ENCODE measurements at places on chromosomes 2 and 18.

DNA sequence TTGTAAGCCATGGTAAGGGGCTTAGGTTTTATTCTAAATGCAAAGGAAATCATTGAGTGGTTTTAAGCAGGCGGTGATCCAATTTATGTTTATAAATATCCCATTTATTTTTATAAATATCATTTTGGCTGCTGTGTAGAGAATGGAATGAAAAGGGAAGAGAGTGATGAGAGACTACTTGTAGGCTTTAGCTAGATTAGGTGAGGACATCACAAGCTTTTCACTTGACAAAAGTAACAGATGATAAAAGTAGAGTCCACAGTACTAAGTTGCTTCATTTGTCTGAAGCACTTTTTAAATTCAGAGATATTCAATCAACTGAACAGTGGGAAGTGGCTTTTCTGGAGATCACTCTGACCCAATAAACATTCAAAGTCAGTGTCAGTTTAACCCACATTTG is 65.4 kb upstream of the FSHR start:
- no peak for DNase-seq

- DNase-seq, result no peak
These were observed 27.7 kb upstream of the SPATS2L start for GRCh38 chr2:200278694-200279316.

DNA sequence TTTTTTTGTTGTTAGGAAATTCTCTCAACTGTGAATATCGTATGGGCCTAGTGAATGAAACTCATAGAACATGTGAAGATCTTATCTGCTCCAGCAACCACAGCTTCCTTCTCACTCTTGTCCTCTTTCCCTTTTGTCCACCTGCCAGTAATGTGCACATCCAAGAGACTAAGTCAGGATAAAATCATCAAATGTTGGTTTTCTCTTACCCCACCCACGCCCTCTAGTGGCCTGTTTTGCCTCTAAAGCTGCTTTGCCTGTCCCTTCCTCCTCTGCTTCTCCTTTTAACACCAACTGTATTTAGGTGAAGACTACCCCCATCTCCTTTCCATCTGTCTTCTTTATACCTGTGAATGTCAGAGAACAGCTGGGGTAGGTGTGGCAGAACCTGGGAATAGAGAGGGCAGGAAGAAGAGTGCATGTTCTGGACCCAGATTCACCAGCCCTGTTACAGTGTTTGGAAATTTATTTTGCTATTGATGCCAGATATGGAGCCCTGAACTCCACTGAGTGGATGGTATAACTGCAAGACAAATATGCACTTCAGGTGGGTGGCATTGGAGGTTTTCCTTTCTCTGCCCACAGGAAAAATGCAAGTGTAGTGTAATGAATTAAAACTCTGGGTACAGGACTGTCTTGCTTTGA is 8.4 kb upstream of the MGAT5 start:
- DNase-seq, result peak; percentile 48

DNA sequence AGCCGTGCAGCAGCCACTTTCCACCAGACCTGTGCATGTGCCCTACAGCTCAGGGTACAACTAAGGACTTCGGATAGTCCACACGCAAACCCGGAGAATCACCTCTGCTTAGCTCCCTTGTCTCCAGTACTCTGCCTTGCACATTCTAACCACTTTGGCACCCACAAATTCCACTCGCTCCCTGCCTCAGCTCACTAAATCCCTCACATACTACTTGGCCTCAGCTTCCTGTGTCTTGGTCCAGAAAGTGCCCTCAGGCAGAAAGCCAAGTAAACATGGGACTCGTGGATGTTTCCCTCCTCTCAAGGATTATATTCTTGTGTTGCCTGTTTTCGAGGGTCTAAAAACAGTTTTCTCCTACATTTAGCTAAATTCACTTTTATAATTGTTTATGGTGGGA is 157.8 kb upstream of the DAPL1 start:
- DNase-seq, result no peak

DNA sequence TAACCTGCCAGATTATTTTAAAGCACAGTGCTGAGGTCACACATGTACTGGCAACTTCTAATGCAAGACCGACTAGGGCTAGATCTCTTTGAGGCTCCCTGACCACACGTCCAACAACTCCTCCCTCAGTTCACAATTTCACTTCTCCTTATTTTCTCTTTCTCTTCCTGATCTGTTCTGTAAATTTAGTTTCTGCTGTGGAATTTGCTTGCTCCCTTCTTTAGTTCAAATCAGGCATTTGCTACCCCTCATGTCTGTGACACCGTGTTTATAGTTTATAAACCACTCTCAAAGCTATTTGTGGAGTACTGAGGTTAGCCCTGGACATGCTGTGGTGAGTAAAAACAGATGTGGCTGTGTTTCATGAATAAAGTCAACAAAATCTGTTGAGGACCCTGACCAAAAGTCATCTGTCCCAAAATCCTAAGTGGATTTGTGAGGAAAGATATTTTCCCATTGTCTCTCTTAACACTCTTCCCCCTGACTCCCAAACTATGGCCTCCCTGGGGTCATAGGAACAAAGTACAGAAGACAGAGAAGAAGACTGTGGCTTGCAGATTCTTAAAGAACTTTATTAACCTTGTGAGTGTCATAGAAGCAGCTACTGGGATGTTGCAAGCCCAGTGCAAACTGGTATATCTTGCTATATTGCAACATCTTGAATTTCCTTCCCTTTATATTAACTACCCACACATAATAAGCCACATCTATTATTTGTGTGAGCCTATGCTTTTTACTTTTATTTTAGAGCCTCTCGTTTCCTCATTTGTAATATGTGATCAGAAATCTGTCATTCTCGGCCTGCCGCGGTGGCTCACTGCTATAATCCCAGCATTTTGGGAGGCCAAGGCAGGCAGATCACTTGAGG is 3.5 kb upstream of the NAGK start:
- no peak for DNase-seq

DNA sequence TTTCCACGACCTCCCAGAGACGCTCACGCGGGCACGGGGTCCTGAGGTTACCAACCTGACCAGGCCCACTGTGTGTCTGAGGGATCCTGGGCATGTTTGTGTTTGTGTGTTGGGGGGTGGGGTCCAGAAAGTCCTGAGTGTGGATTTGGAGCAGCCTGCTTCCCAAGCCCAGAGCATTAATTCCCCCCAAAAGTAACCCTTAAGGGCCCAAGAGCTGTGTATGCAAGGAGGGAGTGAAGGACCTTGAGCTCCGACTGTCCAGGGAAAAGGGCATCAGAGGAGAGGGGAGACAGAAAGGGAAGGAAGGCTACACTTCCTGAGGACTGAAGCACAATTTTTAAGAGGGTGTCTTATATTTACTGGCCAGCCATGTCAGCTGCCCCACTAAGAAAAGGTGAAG is 5.2 kb upstream of the SIX3 start:
- no peak for DNase-seq

- no peak for DNase-seq
These were observed 22.4 kb upstream of the PMAIP1 start for GRCh38 chr18:59877361-59877760.

DNA sequence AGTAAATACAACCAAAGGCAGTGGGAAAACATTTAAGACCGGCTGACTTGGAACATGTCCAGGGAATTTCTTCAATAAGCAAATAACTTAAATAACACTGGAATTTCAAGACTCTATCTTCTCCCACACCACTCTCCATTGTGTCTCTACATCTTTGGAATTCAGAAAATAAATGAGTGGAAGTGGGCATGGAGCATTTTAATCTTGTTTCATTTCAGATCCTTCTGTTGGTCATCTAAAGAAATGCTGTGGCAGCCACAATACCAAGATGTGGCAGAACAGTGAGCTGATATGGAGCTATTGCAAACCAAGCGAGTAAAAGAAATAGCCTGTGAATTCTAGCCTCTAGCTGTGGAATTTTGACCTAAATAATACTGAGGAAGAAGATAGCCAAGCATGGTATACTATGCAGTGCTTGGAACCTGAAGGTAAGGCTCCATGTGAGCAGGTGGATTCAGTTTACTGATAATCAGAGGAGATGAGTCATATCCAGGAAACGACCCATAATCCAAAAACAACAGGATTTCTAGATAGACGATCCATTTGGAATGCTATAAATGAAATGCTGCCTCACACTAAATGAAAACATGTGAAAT is 157.1 kb upstream of the SCN7A start:
- DNase-seq, result no peak

DNA sequence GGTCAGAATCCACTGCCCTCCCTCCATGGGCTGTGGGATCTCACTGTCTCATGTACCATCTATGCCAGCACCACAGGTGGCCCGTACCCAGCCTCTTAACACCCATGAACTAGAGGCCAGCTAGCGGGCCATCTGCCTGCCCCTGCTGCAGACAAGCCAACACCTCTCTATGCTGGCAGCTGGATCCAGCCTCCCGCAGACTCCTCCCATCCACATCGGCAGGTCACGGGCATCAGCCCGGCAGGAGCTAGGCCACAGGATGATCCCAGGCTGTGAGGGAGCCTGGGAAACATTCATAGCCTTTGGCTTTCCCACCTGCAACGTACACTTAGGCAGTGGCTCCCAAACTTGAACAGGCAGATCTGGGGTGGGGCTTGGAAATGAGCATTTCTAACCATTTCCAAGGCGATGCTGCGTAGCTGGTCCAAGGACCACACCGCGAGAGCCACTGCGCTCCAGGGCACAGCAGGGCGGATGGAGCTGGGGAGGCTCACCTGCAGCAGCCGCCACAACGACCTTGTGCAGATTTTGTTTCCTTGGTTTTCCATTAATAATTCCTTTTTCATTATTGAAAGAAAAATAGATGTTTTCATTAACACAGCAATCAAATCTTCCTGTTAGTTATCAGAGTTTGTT is 114.7 kb downstream of the KCNF1 start:
- DNase-seq, result no peak

DNA sequence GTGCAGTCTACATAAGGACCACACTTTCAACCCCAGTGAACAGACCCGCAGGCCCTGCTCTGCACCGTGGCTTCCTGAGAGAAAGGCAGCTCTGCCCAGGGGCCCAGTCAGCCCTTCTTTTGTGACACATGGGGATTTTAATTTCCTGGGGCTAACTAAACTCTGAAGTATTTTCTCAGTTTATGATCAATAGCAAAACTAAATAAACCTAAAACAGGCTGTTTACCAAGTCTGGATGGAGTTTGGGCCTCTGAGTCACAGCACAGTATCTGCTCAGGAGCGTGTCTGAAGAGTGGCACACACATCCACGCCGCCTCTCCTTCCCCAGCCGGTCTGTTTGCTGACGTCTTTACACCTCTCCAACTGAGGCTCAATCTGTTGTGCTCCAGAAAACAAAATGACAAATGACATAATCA is 72.3 kb downstream of the LDLRAD4 start:
- DNase-seq, result peak; percentile 41

GRCh38 chr2:174563530-174564282 is 33.9 kb downstream of the WIPF1 start:
- no peak for DNase-seq

- no peak for DNase-seq
These were observed 185.4 kb upstream of the REV1 start for GRCh38 chr2:99675130-99675661.

DNA sequence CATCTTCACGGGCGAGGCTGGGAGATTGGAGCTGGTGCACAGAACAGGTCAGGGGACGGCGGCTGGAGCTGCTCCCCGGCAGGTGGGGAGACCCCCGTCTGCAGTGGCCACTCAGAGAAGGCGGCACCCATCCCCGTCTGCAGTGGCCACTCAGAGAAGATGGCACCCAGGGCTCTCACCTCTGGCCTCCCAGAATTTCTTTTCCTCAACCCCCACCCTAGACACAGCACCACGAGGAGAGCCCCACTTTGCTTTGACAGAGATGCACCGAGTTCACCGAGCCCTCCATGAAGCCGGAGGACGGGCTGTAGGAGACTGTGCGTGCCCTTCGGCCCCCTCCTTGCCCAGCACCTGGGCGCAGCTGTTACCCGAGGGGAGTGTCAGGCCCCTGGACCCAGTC is 201.6 kb upstream of the SALL3 start:
- no peak for DNase-seq

- peak; percentile 29 for DNase-seq
These were observed 19.6 kb upstream of the CXCR1 start for GRCh38 chr2:218186355-218186766.

GRCh38 chr2:101854877-101855276 is 136.9 kb upstream of the IL1R2 start:
- no peak for DNase-seq

DNA sequence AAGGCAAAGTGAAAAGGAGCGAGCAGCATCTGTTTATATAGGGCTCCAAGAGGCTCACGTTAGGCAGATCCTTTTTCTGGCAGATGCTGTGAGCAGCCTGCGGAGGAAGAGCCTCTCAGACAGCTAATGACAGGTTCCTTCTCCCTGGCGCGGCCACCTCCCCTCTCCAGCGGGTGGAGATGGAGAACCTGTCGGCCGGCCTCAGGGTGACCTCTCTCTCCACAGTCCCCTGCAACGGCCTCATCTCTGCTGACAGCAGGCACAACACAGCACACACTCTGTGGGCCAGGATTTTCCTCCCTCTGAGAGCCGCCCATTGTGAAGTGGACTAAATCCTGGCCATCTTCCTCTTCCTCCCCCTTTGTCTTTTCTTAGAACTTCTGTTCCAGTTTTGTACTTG is 119.8 kb downstream of the PRKCE start:
- DNase-seq, result no peak

DNA sequence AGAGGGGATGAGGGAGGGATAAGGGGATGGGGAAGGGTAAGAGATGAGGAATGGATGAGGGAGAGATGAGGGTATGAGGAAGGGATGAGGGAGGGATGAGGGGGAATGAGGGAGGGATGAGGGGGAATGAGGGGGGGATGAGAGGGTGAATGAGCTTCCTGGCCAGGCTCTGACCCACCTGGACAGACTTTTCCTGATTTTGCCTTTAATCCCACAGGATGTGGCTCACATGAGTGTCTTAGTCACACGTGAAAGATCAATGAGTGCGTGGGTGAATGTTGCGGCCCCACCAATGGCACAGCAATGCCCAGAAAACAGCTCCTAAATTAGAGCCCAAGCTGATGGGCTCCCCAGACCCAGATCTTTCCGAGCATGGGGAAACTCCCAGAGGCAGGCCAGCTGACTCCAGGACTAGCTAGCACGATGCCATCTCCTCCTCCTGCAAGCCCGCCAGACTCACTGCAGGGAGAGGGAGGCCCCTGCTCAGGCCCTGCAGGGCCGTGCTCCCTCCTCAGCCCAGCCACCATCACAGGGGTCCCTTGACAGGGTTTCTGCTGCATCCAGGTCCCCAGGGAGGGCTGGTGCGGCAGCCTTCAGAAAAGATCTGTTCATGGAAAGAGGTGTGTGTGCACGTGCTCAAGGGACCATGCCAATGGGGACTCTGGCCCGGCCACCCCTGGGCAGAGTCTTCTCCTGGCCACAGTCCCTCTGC is 41.4 kb downstream of the AQP12A start:
- no peak for DNase-seq

GRCh38 chr2:156476021-156476849 is 40.1 kb downstream of the GPD2 start:
- no peak for DNase-seq

DNA sequence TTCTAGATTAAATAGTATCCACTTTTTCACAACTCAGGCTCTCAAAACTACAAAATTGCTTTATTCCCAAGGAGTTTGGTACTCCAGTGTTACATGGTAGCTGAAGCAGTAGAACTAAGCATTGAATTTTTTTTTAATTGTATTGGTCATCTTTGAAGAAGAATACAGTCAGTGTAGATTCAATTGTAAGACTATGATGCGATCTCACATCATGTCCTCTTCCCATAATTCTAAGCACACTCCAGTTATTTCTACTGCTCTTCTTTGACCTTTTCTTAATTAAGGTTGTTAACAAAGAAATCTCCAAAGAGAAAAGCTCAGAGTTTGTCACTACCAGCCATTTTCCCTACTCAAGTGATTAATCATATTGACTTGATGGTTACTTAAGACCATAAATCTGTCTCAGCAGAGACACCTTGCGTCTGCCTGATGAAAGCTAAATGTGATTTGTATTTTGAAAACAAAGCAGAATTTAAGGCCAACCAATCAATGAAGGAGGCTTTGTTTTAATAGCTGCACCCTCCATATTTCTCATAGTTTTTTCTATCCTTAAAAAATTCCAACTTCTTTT is 130.2 kb downstream of the DTNA start:
- DNase-seq, result no peak
